C1 segment of cervical spinal cord (tissue), 14 donors: ENCODE measurements at places on chromosomes 7 and 10.

DNA sequence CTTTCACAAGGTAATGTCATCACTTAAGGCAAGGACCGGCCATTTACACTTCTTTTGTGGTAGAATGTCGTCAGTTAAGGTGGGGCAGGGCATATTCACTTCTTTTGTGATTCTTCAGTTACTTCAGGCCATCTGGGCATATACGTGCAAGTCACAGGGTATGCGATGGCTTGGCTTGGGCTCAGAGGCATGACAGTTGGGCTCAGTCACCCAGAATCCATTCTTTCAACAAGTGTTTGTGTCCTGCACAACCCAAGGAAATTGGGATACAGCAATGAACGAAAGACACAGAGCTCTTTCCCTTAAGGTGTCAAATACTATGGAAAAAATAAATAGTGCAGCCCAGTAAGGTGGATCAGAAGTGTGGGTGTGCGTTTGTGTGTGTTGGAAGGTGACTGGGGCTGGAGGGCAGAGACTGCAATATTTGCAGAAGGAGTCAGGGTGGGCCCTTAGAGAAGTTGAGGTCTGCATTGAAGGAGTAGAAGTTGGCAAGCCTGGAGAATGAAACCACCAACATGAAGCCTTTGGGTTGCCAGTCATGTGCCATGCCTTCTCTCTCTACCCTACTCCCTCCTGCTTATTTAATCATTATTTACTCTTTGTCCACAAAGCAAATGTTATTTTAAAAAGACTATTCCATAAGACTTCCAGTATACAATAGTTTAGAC lies 222.8 kb upstream of the PRKCQ start:
- DNase-seq, result no peak

- no peak for DNase-seq
Observed at GRCh38 chr7:135942614-135943013, 34.5 kb downstream of the MTPN start.

DNA sequence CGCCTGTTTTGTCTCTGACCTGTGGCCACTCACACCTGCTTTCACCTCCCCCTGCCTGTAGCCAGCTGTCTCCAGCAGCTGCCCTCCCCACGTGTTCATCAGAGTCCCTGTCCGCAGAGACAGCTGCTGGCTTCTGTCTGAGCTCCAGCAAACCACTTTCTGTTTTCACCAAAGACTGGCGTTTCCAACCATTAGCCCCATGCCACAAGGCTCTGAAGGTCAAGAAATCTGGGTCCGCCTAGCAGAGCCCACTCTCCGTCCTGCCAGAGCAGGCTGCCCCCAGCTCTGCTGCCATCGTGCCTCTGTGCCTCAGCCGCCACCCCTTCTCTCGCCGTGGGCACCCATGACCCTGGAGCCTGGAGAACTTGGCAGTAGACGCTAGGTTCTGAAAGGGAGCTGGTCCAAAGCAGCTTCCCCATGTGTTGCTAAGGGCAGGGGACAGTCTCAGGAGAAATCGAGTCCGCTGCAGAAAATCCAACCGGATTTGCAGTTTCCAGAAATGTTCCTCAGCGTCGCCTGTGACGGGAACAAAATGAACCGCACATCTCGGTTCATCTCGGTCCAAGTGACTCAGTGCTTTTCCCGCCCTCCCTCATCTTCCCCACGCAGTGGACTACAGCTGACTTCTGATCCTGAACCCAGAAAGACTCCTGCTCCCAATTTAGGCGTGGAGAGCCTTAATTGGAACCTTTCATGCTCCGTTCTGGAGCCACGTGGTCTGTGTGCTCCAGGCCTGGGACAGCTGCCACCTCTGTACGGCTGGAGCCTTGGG lies 28.0 kb downstream of the TMEM120A start:
- no peak for DNase-seq

DNA sequence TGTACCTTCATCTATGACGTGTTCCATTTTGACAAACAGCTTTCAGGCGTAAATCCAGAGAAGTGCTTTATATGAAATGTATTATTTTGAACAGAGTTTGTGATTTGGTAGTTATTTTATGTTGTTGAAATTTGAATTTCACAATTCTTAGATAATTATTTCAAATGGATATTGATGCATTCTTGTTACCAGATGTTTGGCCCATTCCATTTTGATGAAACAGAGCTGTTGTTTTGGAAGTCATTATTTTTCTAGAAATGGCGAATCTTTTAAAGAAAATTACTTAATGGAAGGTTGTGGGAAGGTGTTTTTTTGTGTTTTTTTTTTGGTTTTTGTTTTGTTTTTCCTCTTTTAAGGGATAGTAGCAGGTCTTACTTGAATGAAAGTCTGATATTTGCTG lies 2.4 kb downstream of the OTUD1 start:
- DNase-seq, result no peak

GRCh38 chr10:131753336-131753735 lies 147.5 kb upstream of the PPP2R2D start:
- DNase-seq, result no peak

- no peak for DNase-seq
Observed at GRCh38 chr7:69402696-69403095, 195.6 kb upstream of the AUTS2 start.

GRCh38 chr7:2582006-2582735 lies 23.4 kb downstream of the IQCE start:
- no peak for DNase-seq

GRCh38 chr10:71713135-71714030 lies 6.2 kb downstream of the C10orf105 start:
- DNase-seq, result peak; percentile 89
